ENCODE measurements at places on chromosomes 1 and 21.

- peak; percentile 50 for DNase-seq
Measured at GRCh38 chr1:11280719-11281376, 7.8 kb downstream of the UBIAD1 start.

- DNase-seq: no peak
Measured at GRCh38 chr1:66333466-66334199, 200.3 kb upstream of the SGIP1 start.

DNA sequence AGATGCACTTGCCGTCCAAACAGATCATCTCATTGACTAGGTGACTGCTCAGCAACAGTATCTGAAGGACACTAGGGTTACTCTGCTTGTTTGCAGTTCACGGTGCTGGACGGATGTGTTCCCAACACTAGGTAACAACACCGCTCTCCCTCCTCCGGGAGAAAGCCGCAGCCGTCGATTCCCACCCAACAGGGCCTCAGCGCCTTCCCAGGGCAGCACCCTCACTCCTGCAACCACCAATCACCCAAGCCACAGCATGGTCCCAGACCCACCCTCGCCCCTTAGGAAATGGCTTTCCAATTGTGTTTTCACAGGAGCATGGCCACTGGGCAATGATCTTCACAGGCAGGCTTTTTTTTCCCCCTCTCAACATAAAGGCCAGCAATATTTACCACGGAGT, 779 bp downstream of the TLR5 start:
- no peak for DNase-seq

GRCh38 chr1:11960715-11961114, 19.5 kb upstream of the MFN2 start:
- no peak for DNase-seq

- no peak for DNase-seq
Measured at GRCh38 chr1:209335178-209335577, 248.3 kb upstream of the CAMK1G start.

DNA sequence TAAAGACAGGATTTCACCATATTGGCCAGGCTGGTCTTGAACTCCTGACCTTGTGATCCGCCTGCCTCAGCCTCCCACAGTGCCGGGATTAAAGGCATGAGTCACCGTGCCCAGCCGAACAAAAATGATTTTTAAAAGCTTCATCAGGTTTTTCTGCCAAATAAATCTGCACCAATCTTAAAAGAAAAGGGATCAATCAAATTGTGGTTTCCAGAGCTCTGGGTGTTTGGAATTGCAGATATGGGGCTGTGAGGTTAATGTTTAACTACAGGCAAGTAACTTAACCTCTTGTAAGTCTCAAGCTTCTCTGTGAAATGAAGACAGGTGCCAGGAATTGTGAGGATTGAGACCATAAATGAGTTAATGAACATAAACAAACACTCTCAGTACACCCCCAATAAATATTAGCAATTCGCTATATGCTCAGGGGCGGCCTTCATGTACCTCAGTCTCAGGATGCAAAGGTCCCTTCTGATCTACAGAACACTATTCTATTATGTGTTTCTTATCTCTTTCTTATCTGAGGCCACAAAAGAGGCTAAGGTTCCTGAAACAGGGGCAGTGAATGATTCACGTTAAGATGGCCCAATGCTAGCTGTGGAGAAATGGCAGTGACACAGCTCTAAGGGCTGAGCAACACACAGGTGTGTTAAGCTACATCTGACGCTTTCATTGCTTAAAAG, 7.1 kb upstream of the GNPAT start:
- no peak for DNase-seq

DNA sequence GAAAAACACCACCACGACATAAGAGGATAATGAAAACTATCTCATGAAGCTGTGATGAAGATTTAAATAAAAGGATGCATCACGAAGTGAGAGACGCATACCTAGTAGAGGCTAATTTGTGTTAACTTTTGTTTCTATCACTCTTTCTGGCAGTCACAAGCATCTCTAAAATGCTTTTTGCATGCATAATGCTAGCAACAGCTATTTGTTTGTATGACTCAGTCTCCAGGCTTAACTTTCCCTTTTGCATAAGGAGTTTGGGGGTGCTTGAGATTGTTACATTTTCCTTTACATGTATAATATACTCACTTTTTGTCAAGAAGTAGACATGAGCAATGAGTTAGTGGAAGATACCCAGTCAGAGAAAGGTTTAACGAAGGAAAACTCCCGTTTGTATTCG, 385.4 kb downstream of the DISC1 start:
- no peak for DNase-seq

GRCh38 chr21:30102871-30103270, 63.7 kb downstream of the CLDN17 start:
- DNase-seq: no peak

DNA sequence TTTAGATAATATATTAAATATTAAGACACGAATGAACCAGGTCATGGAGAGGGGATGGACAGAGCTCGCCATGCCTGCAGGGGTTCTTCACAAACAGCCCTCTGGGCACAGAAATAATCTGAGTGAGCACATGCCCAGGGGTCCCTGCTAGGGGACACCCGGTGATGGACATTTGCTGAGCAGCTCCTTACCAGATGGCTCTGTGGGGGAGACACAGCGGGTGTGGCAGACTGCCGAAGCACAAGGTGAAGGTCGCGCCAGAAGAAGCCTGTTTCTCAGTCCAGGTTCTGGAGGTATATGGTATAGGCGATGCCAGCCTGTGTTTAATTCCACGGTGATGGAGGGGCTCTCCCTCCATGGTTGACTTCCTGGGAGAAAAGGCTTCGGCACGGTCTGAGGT, 9.6 kb downstream of the TRABD2B start:
- DNase-seq: no peak

- no peak for DNase-seq
Measured at GRCh38 chr1:111921948-111922347, 67.5 kb downstream of the KCND3 start.

DNA sequence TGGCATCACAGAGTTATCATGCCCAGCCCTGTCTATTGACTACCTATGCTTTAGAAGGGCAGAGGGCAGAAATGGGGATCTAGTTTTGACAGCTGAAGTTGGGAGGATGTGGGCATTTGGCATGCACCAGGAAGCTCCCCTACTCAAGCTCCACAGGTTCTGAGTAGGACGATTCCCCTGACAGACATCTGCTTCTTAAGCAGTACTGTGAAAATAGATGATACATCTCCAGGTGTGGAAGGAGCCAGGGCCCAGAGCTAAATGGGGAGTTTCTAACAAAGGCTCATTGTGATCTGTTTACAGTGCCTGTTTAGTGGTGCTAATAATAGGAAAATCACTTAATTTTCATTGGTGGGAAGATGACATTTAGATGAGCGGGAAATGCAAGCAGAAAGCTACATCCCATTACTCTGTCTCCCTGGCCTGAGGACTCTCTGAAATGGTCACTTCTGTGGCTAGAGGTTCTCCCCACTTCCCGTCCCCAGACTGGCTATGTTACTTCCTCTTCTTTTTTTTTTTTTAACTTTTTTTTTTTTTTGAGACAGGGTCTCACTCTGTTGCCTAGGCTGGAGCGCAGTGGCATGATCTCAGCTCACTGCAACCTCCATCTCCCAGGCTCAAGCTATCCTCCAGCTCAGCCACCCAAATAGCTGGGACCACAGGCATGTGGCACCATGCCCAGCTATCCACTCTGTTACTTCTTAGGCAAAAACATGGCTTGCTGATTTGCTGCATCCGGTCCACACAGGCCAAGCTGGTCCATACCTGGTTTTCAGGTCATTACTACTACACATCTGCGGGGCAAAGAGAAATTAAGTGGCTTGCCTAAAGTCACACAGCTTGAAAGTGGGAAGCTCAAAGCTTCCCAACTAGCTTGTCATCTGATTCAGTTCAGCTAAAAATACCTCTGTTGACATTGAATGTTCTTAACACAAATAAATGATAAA, 23.2 kb upstream of the CNIH3 start:
- DNase-seq: no peak

DNA sequence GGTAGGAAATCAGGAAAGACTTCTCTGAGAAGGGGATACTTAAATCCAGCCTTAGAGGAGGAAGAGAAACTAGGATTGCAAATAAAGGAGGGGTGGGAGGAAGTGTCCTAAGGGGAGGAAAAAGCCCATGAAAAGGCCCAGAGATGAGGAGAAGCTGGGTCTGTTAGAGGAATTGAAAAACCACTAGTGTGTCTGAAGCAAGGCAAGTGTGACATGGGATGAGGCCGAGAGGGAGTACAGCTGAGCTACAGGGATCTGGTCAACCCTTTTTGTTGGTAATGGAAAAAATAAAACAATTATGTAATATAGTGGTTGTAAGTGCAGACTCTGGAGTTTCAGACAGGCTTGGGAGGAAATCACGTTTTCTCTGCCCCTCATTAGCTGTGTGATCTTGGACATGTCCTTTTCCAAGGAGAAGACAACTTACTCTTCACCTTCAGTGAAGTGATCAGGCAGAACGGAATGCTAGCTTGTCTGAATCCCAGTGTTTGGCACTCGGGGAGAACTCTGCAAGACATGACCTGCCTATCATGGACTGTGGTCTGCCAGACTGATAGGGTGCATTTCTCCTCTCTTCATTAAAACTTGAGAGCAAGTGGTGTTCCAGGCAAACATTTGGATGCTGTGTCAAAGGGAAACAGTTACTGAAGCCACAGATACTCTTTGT, 7.4 kb upstream of the S100A10 start:
- no peak for DNase-seq

DNA sequence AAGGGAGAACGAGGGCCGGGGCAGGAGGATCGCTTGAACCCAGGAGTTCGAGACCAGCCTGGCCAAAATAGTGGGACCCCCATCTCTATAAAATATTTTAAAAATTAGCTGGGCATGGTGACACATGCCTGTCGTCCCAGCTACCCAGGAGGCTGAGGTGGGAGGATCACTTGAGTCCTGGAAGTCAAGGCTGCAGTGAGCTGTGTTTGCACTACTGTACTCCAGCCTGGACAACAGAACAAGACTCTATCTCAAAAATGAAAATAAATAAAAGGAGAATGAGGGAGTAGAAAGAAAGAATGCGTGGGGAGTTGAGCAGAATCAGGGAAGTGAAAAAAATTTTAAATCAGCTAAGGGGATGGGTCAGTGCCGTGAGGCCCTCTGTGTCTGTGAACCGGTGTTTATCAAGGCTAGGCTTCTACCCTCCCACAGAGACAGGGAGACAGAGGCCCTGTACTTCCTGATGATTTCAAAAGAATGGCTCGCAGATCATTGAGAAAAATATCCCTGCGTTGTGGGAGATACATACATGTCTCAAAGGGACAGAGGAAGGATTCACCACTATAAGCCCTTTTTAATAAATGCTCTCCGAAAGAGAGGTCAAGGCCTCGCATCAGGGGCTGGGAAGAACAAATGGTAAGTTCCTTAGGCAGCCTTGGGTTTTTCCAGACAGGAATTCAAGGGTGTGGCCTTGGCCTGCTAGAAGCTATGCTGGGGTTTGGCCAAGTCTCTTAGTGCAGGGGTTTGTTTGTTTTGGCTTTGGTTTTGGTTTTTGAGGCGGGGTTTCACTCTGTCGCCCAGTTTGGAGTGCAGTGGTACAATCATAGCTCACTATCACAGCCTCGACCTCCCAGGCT, 20.7 kb downstream of the IL10RB start:
- DNase-seq: no peak

DNA sequence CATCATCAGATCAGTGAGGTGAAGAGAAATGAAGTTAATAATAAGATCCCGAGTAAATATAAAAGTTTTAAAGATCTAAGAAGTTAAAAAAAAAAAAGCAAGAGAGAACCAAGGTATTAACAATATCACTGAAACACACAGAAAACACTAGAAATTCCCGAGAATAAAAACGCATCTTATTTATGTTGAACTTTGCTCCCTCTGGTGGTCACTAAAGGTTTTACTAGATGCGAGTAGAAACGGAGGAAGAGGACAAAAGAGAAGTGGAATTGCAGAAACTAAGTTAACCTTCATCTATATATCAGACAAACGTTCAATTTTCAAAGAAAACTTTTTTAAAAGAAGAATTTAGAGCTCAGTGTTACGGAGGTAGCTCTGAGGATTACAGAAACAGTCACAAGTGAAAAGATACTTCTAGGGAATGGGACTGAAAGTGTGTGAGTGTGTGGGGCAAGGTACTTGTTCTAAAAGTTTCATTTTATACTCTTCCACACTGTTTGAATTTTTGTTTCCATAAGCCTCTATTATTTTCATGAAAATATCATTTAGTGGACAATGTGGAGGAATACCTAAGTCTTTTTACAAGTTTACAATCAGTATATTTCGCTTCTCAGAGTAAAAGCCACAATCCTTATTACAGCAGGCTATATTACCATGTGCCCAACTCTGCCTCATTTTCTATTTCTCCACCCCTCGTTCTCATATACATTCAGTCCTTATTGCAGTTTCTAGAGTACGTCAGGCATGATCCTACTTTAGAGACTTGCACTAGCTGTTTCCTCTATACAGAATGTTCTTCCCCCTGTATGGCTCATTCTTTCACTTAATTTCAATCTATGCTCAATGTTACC, 19.7 kb downstream of the ACBD6 start:
- DNase-seq: peak; percentile 26

DNA sequence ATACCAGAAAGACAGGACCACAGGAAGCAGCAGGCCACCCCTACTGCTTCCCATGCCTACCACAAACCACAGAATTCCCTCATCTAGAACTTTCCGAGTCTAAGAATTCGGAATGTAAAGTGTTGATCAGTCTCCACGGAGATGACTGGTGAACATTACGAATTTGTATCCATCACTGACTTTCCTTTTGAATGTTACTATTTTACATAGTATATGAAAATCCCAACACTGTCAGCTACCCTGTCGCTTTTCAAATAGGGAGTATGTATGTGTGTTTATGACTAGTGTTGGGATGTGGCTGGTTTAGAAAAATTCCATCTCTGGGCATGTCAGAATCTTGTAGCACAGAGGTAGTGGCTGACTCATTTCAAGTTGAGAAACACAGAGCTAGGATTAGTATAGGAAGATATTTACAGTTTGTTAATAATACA, 118.2 kb downstream of the COQ8A start:
- no peak for DNase-seq

DNA sequence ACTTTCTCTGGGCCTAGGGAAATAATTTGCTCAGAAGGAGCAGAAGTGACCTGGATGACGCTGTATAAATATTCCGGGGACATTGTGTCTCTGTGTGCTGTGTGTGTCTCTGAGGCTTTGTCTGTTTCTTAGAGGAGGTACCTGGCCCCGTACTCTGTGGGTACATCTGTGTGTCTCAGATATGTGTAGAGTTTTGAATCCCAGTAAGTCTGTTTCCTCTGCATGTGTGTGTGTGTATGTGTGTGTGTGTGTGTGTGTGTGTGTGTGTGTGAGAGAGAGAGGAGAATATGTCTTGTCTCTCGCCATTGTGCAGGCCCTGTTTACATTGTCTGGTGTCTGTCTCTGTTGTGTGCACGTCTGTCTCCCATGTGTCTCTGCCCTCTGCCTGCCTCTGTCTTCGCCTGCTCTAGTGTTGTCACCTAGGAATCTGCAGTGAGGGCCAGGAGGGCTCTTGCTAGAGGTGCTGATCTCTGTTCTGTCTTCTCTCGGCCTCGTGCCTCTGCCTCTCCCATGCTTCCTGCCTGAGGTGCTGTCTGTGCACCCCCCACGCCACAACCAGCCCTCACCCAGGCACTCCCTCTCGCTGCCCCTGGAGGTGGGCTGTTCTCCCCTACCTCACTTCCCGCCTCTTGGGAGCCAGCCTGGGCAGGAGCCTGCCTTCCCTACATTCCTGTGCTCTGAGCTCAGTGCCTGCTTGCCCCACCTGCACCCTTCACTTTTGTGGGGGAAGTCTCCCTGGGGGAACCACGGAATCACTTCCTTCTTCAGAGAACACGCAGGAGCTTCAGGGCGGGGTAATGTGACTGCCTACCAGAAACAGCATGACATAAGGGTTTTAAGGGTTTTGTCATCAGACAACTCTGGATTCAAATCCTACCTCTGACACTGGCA, 5.9 kb downstream of the MAP7D1 start:
- DNase-seq: no peak

Measured in GM12864 (cell line).